NCI-H1417 treated with DMSO at 0.1 percent for 48 hours (cell line): ENCODE measurements at places on chromosomes 16 and 17.

- DNase-seq, result no peak
Observed at GRCh38 chr17:40321961-40322357, 13.0 kb downstream of the RARA start.

GRCh38 chr17:7843257-7843535 is 9.2 kb downstream of the KDM6B start:
- no peak for DNase-seq

DNA sequence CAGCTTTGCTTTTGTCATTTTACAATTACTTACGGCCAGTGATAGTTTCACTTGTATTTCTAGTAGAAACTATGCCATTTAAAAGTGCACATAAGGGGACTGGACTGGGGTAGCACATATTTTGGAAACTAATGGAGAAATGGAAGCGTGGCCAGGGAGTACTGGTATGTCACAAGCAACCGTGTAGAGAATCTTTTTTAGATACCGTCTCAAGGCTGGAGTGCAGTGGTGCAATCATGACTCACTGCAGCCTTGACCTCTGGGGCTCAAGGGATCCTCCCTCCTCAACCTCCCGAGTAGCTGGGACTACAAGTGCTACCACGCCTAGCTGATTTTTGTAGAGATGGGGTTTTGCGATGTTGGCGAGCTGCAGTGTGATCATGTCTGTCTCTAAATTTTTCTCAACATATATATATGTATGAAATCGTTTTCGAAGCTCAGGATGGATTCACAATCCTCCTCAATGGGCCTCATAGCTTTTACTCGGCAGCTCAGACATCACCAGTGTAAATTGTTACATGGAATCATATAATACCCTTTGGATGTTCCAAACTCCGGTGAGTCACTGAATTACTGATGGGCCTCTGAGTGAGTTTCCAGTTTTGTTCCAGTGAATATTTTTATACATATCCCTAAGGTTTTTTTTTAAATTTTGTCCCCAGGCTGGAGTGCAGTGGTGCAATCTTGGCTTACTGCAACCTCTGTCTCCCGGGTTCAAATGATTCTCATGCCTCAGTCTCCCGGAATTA is 51.7 kb downstream of the ZNF778 start:
- DNase-seq, result no peak

GRCh38 chr16:2009164-2009711 is 383 bp downstream of the ZNF598 start:
- DNase-seq, result no peak

DNA sequence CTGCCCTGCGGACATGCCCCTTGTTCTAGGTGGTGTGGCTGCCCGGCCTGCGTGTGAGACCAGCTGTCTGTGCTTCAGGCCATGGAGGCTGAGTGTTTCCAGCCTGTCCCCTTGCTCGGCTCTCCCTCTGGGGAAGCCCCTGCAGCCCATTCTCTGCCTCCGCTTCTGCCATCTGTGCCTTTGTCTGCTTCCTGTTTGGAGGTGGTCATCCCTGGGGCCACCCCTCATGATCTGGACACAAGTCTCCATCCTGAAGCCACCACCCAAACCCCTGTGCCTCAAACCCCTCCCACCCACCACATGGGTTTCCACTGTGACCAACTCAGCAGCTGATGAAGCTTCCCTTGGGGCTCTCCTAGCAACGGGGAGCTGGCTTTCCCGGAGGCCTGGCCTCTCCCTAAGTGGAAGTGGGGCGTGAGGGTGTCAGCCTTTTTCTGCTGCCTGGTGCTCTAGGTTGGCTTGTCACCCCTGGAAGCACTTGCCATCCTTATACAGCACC is 184.9 kb downstream of the SEC14L1 start:
- DNase-seq, result no peak

- no peak for DNase-seq
Observed at GRCh38 chr16:11078812-11079459, 134.6 kb downstream of the CLEC16A start.

DNA sequence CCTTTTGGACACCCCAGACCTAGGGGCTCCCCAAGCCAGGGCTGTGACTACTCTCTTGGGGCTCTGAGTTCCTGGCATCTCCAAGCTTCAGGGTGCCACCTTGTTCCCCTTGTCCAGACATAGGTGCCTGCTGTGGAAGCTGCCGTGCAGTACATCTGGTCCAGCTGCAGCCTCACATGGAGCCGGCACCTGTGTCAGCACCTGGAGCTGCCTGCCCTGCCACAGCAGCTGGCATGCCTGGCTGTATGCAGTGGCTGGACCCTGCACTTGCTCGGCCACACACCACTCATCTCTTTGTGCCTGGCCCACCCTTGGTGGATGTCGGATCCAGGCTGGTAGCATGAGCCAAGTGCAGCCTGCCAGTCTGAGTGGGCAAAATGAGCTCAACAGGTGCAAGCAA is 775.8 kb downstream of the CDH11 start:
- DNase-seq, result no peak

DNA sequence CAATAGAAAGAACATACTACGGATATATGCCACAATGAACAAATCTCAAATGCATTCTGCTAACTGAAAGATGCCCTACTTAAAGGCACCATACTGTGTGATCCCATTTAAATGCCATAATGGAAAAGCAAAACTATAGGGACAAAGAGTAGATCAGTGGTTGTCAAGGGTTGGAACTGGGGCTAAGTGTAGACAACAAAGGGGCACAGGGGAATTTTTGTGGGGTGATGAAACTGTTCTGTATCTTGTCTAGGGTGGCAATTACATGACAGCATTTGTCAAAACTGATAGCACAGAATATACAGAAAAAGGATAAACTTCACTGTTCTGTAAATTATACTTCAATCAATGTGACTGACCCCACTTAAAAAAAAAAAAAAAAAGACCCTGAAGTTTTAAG is 17.7 kb downstream of the GFOD2 start:
- no peak for DNase-seq
